CD8-positive, alpha-beta T cell (primary cell): ENCODE measurements at places on chromosomes 1 and 21.

DNA sequence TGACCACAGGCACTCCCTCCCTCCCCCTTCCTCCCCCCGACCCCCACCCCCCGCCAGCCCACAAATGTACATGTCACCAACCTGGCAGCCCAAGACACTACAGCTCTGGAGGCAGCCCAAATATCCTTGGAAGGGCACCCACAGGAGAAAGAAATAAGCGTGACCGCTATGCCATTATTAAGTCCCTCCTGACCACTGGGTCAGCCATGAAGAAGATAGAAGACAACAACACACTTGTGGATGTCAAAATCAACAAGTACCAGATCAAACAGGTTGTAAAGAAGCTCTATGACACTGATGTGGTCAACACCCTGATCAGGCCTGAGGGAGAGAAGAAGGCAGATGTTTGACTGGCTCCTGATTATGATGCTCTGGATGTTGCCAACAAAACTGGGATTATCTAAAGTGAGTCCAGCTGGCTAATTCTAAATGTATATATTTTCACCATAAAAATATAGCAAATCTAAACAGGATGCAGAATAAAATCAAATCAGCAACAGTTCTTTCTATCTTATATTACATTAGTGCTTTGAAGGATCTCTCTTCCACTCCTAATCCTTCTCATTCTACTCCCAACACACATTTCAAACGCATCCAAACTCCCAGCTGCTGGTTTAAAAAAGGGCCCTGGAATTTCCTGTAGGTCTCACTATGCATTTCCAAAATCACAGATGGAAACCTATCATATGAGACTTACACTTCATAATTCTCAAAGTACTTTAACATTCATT, 77.4 kb upstream of the SLFNL1 start:
- DNase-seq = no peak

DNA sequence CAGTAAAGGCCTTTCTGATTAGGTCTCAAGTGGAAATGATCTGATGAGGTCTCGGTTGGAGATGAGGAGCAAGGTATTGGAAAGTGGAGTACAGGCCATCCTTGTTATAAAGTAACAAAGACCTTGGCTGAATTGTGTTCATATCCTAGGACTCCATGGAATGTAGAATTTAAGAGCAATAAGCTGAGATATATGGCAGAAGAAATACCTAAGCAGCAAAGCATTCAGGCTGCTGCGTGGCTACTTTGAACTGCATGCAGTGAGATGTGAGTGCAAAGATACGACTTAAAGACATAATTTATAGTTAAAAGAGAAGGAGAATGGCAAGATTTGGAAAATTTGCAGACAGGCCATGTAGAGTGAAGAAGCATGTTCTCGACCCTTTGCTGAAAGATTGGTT, 11.2 kb upstream of the XPR1 start:
- DNase-seq = no peak

GRCh38 chr1:12477936-12478611, 139.9 kb downstream of the DHRS3 start:
- DNase-seq = no peak

DNA sequence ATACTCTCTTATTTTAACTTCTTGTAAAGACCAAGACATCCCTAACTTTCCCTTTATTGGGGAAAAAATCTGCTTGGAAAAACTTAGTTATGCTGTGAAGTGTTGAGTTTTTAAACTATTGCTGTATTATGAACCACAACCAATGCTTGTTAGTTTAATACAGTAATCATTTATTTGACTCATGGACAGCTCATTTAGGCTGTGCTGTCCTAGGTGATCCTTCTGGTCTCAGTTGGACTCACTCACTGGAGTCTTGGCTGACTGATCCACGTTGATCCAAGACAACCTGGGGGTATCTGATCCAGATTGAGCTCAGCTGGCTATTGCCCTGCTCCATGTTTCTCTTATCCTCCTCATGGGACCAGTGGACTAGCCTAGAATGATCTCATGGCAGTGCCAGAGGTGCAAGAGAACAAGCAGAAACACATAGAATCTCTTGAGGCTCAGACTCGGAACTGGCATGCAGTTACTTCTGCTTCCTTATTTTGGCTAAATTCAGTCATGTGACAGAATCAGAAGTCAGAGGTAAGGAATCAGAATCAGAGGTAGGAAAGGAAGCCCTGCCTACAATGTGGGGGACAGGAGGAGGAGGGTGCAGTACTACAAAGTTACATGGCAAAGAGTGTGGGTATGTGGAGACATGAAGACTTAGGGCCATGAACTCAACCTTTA, 156.5 kb downstream of the FGGY start:
- no peak for DNase-seq

GRCh38 chr1:239647045-239647444, 260.7 kb downstream of the CHRM3 start:
- no peak for DNase-seq

DNA sequence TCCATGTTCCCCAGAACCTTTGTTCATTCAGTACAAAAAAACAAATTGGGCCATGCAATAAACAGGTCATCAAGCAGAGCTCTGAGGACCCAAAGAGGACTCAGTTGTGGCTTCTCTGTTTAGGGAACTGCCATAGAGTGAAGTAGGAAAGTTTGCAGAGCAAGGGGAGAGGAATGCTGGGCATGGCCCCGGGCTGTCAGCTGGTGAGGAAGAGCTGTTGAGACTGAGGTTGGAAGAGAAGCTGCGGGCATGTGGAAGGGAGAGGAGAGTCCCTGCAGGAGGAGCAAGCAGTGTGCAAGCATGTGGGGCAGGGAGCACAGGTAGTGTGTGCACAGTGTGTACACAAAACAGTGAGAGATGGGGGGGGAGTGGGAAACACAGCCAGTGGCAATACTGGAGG, 71.8 kb downstream of the NTPCR start:
- DNase-seq = no peak

GRCh38 chr1:245245021-245245667, 90.4 kb downstream of the KIF26B start:
- no peak for DNase-seq
